Liver (tissue), 10 donors: ENCODE measurements at places on chromosomes 11 and 22. TPM values are rescaled to one million over a fixed set of nuclear protein-coding genes. Genes with fewer than 3 reads are reported as not detected.

The LRRC32 gene
- total RNA-seq: 7.4 TPM

The LARGE2 gene
- 1.9 TPM for total RNA-seq

The OR8D4 gene
- total RNA-seq: not detected

The RCE1 gene
- 7.7 TPM for total RNA-seq

The SCARF2 gene
- 2.0 TPM for total RNA-seq

The CD151 gene
- 127 TPM for total RNA-seq

The KCTD17 gene
- total RNA-seq: 3.4 TPM

The HPS5 gene
- 134 TPM for total RNA-seq

The MAPK12 gene
- 2.3 TPM for total RNA-seq

The OLFML1 gene
- 2.8 TPM for total RNA-seq

The MPZL2 gene
- total RNA-seq: 17.2 TPM

The MRGPRF gene
- total RNA-seq: 3.0 TPM

The PRDM11 gene
- total RNA-seq: 6.9 TPM

The MRGPRX3 gene
- not detected for total RNA-seq

The MYBPC3 gene
- total RNA-seq: not detected

The C11orf91 gene
- not detected for total RNA-seq

The NXPE4 gene
- not detected for total RNA-seq

The MSANTD4 gene
- total RNA-seq: 6.8 TPM

The ABTB2 gene
- total RNA-seq: 8.9 TPM

The AASDHPPT gene
- 29.9 TPM for total RNA-seq

The KCNJ1 gene
- not detected for total RNA-seq

The C1QTNF5 gene
- 4.4 TPM for total RNA-seq

The KCNJ11 gene
- not detected for total RNA-seq

The SLC5A4 gene
- total RNA-seq: 0.75 TPM

The UCP3 gene
- 1.3 TPM for total RNA-seq
